ENCODE measurements at places on chromosomes 1 and 21. TPM values are rescaled to one million over a fixed set of nuclear protein-coding genes. Genes with fewer than 3 reads are reported as not detected.
A peak's percentile ranks its signal among the peaks of the same experiment; 100 is the strongest.

DNA sequence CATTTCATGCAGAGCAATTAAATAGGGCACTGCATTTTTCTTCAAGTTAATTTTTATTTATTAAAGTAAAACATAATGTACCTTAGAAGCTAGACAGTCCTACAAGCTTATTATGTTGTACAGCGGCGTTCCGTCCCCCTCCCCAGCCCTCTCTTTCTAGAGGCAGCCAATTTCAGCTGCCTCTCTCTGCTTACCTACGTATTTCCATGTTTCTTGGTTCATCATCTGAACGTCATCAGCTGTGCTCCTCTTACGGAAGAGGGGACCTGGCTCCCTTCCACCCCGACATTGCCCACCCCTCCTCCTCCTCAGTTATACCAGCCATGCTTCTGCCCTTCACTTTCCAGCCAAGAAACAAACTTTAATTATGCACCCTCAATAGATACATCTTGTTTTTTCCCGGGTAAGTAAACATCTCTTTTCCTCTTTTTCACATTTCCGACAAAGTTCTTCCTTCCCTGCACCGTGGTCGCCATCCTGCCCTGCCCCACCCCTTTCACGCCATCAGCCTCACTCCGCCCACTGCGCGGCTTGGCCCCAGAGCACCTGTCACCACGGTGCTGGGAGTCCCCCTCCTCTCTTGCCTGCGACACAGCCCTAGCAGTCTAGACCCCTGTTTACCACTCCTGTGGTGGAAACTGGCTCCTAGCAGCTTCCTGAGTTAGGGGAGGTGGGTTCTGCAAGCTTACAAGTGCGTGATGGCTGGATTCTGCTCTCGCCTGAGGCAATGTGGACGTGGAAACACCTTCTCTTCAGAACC is 57.9 kb downstream of the SLC37A1 start:
- no peak for DNase-seq

DNA sequence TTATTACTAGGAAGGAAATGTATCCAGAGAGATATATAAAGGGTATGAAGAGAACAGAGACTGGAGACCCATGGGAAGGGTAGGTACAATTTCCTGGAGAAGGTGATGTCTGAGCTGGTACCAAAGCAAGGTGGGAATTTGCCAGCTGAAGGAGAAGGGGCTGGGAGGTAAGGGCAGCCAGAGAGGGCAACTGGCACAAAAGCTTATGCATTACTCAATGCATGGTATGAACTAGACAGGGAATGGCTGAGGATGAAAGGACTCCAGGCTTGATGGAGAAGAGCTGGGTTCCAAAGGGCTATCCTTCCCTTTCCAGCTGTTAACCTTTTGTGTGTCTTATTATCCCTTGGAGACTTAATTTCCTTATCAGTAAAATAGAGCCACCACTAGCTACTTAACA is 113.6 kb upstream of the GADD45A start:
- no peak for DNase-seq

DNA sequence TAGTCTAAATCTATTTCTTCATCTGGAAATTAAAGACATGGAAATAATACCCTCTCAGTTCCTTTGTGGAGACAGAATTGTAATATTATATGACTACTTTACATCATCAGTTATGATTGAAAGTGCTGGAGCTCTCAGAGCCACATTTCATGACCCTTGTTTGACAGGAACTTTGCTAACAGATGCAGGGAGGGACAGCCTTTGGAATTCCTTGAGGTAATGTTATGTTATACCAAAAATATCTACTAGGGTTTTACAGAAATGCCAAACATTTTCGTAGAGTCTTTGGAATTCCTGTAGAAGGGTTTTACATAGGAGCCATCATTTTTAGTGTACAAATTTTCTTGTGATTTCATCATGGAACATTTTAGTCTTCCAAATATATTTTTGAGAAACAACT is 57.4 kb upstream of the ADAMTS5 start:
- DNase-seq, result no peak

DNA sequence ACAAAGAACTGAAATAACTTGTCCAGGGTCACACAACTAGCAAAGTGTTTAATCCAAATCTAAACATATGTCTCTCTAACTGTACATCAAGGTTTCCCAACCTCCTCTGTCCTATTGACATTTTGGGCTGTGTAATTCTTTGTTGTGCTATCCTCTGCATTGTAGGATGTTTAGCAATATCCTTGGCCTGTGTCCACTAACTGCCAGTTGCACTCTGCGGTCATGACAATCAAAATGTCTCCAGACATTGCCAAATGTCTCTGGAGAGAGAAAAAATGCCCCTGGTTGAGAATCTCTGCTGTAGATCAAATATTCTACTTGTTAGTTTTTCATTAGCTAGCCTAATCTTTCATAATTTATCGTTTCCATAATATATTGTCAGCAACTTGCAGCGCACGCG is 353.4 kb upstream of the NEGR1 start:
- no peak for DNase-seq

GRCh38 chr1:58895082-58895481 is 111.2 kb upstream of the JUN start:
- no peak for DNase-seq

DNA sequence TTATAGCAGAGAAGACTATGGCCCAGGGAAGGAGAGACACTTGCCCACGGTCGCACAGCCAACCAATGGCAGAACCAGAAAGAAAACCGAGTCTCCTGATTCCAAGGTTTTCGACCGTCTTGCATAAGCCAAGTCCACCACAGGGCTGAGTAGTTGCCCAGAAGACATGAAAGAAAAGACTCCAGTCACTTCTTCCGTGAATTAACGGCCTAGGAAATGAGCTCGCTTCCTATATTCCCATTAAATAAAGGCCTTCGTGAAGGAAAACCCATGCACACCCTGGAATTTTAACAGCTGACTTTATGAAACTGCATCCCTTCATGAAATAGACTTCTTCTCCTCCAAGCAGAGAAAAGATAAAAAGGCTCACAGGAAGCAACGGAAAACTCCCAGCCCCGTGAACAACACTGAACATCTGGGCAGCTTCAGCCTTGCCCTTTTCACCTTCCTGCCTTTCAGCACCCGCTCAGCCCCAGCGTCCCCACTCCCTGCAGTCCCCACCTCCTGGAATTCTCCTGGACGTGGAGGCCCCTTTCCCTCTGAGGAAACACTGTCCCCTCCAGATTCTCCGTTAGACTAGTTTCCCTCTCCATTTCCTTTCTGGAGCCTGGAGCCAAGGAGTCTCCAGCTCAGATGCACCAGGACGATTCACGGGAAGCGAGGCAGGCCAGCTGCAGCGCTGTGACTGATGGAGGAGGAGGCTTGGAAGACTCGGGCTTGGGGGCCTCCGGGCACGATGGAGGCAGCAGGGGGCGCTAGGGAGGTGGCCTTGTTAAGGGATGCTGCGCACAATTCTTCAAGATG is 2.7 kb upstream of the MYOC start:
- DNase-seq, result peak; percentile 27

DNA sequence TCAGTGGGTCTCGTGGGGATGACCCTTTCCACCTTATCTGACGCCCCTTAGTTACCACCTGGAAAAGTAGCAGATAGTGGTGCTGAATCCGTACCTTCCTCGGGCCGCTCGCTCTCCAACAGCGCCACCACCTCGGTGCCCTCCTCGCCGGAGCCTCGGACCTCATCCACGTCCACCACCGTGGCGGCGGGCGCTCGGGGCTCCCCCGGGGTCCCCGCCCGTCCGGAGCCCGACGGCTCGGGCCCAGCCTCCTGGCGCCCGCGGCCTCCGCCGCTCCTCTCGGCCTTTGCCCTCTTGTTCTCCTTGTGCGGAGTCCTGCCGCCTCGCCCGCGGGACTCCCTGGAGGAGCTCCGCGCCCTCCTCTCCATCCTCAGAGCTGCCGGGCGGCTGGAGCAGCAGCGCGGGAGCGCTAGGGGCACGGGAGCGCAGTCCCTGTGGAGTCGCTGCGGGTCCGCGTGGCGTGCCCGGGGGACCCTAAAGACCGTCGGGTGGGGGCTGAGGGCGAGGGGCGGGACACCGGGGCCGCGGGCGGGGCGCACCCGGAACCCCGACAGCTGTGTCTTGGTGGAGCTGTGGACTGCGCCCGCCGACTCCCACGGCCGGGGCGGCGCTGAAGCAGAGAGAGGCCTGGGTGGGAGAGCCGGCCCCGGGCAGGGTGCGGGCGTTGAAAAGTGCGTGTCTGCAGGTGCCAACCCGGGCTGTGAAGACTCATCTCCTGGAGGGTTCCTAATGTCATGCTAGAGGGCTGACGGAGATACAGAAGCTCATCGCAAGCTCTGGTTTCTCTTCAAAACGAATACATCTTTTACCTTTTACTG is at the start of gene NPHS2:
Gene NPHS2 (minus strand): TSS at position 452 of the 818 bp plus-strand sequence. CDS start 84 bp downstream, at position 368.
- DNase-seq, result no peak

GRCh38 chr1:71587961-71588360 is 507.1 kb upstream of the ZRANB2 start:
- peak; percentile 77 for DNase-seq

GRCh38 chr1:243926299-243926698 is 76.3 kb upstream of the AKT3 start:
- no peak for DNase-seq

GRCh38 chr1:94773931-94774422 is 46.2 kb upstream of the SLC44A3 start:
- DNase-seq, result no peak

- no peak for DNase-seq
Measured at GRCh38 chr1:1602968-1603506, 3.1 kb upstream of the FNDC10 start.

- DNase-seq, result no peak
Measured at GRCh38 chr1:206570529-206570928, 41.7 kb downstream of the EIF2D start.

DNA sequence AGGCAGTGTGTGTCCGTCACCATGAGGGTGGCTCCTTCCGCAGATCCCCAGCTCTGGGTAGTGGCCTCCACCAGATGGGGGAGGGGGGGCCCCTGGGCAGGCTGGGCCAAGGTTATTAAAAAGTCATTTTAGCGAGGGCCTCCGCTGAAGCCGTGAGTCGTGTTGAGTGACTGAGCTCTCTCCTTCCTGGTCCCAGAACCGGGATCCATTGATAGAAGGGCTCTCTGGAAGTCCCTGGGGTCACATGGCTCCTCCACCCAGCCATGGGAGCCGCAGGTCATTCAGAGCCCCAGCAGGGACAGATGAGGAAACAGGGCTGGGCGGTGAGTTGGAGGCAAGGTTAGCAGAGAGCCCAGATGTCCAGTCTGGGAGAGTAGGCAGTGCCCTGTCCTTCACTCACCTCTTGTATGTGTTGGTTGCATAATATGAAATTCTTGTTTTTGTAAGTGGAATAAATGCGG is 12.9 kb downstream of the MIIP start:
- no peak for DNase-seq

Gene CELA3A
- not detected for polyA plus RNA-seq

Gene PEAR1
- 2.2 TPM for polyA plus RNA-seq

Gene SELL
- 4.7 TPM for polyA plus RNA-seq

Measured in brain (organoid and tissue), 16 donors.